Glomerular endothelial cell (primary cell): ENCODE measurements at places on chromosomes 5 and 9.
A peak's percentile ranks its signal among the peaks of the same experiment; 100 is the strongest.

DNA sequence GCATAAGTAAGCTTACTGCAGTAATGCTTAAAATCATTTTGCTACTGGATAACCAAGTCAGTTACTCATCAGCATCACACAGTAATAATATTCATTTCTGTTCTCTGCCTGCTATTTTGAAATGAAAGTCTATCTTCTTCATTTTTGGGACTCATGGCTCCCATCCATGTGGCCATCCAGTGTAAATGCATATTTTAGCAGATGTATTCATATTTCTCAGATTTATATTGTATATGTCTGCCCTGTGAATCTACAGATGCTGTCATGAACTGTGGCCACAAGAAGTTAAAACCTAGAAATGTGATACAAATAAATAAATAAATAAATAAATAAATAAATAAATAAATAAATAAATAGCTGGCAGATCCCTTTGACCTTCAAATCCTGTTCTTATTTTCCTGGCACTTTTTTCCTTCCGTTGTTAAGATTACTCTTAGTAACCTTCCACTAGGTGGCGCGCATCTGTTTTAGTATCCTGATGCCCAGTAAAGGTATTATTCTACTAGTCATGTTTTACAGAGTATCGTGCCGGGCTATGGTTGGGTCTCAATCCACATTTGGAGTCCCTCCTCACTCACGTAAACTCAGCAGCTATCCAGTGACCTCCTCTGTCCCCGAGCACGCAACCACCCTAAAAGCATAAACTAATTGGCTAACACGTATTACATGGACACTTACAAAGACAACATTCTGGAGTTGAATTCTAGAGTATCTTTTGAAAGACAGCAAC, 79.2 kb upstream of the IL7R start:
- peak; percentile 70 for DNase-seq

DNA sequence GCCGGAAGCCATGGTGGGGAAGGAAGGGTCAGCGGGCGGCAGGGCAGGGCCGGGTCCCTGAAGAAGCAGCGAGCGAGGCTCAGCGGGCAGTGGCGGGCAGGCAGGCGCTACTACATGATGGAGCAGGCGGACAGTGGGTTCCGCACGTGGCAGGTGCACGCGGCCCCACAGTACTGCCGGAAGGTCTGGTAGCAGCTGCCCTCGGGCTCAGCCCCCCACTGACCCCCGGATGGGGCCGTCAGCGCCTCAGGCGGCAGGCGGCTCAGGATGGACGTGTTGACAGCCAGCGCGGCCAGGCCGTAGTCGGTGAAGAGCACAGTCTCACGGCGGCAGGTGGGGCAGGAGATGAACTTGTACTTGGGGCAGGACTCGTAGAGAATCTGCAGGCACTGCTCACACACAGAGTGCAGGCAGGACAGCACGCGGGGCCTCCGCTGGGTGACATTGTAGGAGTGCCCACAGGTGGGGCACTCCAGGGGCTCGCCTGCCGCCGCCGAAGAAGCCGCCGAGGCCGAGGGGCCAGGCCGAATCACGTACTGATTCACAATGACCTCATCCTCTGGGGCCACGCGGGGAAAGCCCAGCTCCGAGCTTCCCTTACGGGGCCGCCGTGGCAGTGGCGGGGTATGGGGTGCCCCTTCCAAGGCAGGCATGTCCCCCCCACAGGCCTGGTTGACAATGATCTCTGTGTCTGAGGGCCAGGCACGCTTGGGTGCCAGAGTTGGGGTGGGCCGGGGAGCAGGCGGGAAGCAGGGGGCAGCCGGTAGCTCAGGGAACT, 1.5 kb downstream of the RNF208 start:
- DNase-seq: no peak

GRCh38 chr5:169942181-169942580, 38.1 kb downstream of the INSYN2B start:
- DNase-seq: no peak

- no peak for DNase-seq
Observed at GRCh38 chr9:113781896-113782295, 94.2 kb upstream of the ZNF618 start.

GRCh38 chr5:106877881-106878280, 792.9 kb downstream of the EFNA5 start:
- DNase-seq: no peak

GRCh38 chr9:68547417-68547816, 6.7 kb upstream of the TMEM252 start:
- DNase-seq: no peak
